ENCODE measurements at places on chromosomes 5 and 9.
A peak's percentile ranks its signal among the peaks of the same experiment; 100 is the strongest.

DNA sequence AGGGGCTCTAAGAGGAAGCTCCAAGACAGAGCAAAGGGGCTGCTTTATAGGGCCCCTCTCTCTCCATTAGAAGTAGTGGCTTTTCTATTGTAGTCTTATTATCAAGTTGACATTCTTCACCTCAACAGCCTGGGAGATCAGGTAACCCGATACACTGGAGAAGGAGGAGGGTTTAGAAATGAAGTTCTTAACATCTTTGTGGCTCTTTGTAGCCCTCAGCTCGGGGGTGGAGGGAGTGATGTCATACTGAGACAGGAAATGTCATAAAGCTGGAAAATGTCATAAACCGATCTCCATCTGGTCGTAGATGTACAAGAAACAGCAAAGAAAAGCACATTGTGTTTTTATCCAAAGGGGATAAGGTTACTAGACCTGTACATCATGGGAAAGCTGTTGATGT lies 17.9 kb downstream of the PDZD2 start:
- no peak for DNase-seq

- DNase-seq: no peak
Observed at GRCh38 chr9:92992549-92992948, 45.2 kb downstream of the FGD3 start.

DNA sequence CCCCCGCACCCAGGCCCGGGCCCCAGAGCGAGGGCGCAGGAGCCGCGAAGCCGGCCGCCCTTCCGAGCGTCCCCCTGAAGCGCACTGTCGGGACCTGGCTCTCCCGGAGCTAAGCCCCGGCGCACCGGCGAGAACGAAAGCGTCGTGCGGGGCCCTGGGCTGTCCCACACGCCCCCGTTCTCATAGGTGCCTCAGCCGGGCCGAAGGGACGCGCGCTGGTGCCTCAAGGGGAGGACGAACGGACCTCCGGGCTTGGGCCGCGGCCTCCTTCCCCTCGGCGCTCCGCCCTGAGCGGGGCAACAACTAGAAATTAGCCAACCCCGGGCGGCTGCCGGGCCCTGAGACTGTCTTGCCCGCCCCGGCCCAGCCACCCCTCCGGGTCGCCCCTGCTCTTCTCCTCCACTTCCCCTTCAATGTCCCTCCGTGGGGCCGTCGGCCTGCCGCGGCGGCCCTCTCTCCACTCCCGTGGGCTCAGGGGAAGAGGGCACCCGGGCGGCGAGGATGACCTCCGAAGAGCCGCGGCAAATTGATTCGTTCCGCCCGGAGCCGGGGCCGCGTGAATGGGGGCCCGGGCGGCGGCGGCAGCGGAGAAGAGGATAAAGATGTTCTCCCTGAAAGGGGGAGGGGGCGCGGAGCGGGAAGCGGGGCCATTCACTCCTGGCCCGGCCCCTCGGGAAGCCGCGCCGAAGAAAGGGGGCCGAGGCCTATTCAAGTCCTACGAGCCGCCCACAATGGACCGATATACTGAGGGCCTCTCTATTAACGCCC lies 3.5 kb upstream of the PRDM12 start:
- no peak for DNase-seq

- no peak for DNase-seq
Observed at GRCh38 chr5:143205386-143205785, 198.1 kb downstream of the NR3C1 start.

DNA sequence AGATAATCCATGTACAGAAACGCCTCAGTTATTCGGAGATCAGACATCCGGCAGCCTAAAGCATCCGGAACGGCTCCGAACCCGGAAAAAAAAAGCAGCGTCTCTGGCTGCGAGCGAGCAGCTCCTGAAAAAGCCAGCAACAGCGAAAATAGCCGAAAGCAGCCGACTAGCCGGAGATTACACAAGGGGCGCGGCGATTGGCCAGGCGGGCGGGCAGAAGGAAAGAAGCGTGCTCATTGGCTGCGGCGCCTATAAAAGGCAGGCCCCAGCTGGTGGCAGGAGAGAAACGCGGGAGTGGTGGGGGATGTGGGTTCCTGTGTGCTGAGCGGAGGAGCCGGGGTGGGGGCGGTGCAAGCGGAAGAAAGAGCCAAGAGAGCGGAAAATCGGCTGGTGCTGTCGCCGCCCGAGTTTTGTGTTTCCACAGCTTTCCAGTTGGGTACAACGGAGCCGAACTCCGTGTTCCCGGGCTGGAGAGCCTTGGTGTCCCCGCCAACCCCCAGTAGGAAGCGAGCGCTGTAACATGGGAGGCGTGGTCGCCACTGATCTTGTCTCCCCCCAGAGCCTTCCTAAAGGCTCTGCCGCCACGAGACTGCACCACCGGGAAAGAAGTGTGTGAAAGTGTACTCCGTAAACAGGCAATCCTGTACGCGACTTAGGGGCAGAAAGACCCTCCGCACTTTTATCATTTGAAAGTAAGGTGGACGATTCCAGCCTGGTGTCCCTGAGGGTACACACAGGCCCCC lies at the start of gene ARL15:
TSS of gene ARL15 (minus strand) at position 141 of the 743 bp plus-strand sequence.
- DNase-seq: peak; percentile 99

DNA sequence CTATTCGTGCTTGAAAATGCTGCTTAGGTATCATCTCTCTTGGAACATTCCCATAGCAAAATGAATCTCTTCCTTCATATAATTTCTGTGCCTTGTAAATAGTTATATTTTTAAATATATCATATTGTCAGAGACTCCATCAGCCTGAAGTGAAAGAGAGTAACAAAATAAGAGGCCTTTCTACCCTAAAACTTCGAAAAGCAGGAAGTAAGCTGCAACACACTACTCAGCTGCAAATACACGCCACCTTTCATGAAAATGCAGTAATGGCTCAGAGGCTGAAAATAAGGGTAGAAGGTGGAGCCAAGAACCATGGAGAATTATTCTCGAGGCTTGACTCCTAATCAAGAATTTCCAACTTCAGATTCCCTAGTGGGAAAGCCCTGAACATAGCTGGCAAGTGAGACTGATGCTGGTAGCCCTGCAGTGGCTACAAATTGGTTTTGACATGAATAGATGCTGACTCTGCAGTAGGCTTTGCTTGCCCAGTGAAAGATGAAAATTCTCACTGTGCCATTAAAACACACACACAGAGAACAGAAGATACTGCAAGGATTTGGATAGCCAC lies 30.2 kb upstream of the PTGER4 start:
- no peak for DNase-seq

GRCh38 chr5:110478895-110479294 lies 247.6 kb downstream of the TMEM232 start:
- DNase-seq: no peak

DNA sequence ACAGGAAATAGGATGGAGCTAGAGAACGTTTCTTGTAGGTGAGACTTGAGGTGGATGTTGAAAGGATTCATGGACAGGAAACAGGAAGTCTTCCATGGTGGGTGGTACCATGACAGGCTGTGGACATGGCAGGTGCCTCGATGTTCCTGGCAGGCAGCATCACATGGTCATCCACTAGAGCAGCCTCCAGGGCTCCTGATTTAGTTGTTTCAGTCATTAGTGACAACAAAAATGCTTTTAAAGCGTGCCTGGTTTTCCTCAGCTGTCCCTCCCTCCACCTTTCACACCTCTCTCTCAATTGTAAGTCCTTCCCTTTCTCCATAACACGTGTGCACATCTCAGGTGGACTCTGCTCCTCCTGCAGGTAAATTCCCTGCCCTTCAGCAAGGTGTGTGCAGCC lies 25.2 kb upstream of the ASPN start:
- DNase-seq: no peak

DNA sequence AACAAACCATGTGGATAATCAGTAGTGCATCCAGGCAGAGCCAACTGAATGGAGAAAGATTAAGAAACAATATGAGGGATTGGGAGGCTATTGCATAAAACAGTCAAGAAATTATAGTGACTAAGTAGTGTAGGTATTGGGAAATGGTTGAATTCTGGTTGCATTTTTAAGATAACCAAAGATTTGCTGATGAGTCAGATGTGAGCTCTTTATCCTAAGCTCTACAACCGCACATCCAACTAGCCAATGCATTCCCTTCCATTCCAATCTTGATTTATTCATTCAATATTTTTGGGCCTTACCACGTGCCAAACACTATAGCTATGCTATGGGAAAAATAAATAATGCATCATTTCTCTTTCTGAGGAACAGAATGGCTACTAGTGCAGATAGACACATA lies 524.5 kb upstream of the RGMB start:
- no peak for DNase-seq

DNA sequence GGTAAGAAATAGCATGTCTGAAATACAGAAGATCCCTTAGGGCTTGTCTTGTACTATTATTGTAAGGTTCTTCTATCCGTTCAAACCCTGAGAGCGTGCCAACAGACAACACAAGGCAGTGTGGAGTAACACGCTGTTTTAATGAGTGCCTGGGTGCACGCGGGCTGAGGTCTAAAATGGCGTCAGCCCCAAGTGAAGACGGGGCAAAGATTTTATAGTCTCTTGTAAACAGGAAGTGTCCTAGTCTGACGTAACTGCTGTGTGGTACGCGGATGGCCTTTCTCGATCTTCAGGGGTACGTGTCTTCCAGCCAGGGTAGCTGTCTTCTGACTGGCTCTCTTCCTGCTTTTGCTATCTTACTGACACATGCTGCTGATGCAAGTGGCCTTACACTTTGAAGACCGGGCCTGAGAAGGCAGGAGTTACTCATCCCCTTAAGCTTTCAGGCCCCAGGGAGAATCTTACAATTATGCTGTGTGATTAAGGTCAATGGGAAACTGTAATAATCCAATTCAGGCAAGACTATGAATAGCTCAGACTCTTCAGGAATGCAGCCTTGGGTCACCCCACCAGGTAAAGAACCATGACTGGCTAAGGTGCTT lies 1812.0 kb upstream of the CDH9 start:
- DNase-seq: no peak

DNA sequence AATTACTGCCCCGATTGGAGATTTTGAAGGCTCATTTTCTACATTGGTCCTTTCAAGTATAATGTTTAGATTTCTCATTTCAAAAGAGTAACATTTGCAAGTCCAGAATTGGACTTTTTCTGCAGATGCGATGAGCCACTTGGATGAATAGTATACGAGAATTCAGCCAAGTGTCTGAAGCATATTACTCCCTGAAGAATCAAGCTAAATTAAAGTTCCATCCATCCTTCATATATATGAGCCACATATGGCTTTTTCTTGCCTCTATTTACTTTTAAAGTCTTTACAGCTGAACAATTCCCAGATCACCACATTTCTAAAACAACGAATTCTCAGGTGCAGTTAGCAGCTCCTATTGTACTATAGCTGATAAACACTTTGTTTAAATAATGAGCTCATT lies 288.7 kb downstream of the CEMIP2 start:
- DNase-seq: no peak

Measured in prostate gland (tissue), 2 donors.